ENCODE measurements at places on chromosomes 3 and 15.
A peak's percentile ranks its signal among the peaks of the same experiment; 100 is the strongest.

DNA sequence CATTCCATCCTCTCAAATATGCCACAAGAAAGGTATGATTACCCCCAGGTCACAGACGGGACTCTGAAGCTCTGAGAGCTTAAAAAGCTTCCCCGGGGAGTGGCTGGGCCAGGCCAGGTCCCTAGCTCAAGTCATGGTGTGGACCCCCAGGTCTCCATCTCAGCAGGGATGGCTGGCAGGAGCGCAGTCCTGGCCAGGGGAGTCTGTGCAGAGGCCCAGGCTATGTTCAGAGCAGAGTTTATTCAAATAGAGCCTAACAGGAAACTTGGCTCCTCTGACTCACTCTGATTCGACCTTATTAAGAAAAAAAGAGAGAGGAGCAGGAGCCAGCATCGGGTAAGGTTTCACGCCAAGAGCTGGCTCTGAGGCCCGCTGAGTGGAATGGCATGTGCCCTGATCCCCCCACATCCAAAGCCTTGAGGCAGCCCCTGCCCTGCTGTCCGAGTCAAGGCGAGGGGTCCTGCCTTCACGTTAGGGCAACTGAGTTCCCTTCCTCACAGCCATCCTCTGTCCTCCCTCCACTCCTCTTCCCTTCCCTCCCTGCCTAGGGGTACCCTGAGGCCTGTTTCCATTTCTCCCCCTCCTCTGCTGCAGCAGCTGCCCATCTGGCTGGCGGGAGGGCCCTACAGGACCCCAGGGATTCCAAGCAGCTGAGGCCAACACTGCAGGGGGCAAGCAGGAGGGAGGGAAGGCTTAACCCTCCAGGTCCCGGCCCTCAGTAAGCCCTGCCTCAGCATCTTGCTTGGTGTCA, 1.9 kb upstream of the LOXL1 start:
- peak; percentile 61 for DNase-seq

DNA sequence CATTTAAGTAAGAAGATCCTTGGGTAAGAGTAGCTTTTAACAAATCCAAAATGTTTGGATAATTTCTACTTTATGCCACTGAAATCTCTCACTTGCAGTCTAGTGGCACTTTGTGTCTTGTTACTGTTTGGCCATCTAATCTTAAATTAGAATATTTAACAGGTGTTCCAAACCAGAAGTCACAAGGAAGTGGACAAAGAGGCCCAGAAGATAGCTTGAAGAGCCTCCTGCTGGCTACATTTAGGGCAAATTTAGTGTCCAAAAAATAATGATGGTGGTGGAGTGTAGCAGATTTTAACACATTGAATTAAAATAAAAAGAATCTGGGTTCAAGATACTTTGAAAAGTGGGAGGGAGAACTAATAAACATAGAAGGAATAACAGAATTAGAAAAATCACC, 172.2 kb downstream of the GHSR start:
- no peak for DNase-seq

DNA sequence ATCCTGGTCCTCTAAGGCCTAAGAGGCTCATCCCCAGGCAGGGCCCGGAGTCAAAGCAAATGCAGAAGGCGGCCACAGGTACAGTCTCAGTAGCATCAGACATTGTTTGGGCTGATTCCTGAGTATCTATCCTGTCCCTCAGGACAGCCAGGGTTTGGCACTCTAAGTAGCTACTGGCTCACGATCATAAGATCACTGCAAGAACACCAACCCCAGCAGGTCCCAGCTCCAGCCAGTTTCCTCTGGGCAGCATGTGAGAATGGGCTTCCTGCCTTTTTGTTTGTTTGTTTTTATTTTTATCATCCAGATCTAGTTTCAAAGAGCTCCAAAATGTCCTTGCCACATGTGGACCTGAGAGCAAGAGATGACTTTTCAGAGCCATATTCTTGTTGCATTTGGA, 32.7 kb downstream of the LRRFIP2 start:
- DNase-seq = no peak

- DNase-seq = no peak
Observed at GRCh38 chr3:128364808-128365360, 101.8 kb downstream of the DNAJB8 start.

- no peak for DNase-seq
Observed at GRCh38 chr3:54783611-54784010, 144.2 kb downstream of the LRTM1 start.

GRCh38 chr3:106813742-106814141, 563.5 kb upstream of the CCDC54 start:
- no peak for DNase-seq
